ENCODE measurements at places on chromosomes 12 and 14. TPM values are rescaled to one million over a fixed set of nuclear protein-coding genes. Genes with fewer than 3 reads are reported as not detected.

Gene ZFHX2
- 5.6 TPM for total RNA-seq

Gene HSPA2
- 1.5 TPM for total RNA-seq

Gene NPFF
- total RNA-seq, result not detected

Gene TAS2R43
- total RNA-seq, result 1.0 TPM

Gene ADGRD1
- total RNA-seq, result 2.6 TPM

Gene GNB3
- total RNA-seq, result 6.3 TPM

Gene TPH2
- not detected for total RNA-seq

Gene SLCO1B1
- not detected for total RNA-seq

Gene KRT73
- not detected for total RNA-seq

Gene ZBTB42
- 6.6 TPM for total RNA-seq

Gene SLC6A13
- 7.0 TPM for total RNA-seq

Gene CIROP
- 0.40 TPM for total RNA-seq

Gene AGAP2
- 0.33 TPM for total RNA-seq

Gene NEUROD4
- total RNA-seq, result 3.3 TPM

Gene CRIP1
- total RNA-seq, result 15.4 TPM

Gene CCDC177
- 3.4 TPM for total RNA-seq

Gene INHBC
- total RNA-seq, result not detected

Gene KRT5
- total RNA-seq, result 13.0 TPM

Gene OR4L1
- not detected for total RNA-seq

Gene PROX2
- not detected for total RNA-seq
